ENCODE measurements at places on chromosomes 6 and 20. TPM values are rescaled to one million over a fixed set of nuclear protein-coding genes. Genes with fewer than 3 reads are reported as not detected.

DNA sequence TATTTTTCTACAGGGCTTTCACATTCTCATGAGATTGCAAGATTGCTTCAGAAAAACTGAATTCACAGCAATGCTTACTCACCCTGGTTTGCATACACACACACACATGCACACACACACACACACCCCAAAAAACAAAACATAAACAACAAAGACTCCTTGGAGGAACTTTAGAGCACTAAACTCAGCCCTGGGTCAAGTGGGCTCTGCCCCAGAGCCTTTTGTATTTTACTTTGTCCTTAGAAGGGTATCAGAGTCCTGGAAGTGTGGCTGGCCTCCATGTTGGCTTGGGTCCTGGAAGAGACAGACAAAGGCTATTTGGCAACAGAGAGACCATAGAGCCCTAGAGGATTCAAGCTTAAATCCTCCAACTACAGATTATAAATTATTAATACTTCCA lies 8.0 kb upstream of the CST9 start:
- no peak for DNase-seq

Gene UNC5CL
- 2.3 TPM for total RNA-seq

DNA sequence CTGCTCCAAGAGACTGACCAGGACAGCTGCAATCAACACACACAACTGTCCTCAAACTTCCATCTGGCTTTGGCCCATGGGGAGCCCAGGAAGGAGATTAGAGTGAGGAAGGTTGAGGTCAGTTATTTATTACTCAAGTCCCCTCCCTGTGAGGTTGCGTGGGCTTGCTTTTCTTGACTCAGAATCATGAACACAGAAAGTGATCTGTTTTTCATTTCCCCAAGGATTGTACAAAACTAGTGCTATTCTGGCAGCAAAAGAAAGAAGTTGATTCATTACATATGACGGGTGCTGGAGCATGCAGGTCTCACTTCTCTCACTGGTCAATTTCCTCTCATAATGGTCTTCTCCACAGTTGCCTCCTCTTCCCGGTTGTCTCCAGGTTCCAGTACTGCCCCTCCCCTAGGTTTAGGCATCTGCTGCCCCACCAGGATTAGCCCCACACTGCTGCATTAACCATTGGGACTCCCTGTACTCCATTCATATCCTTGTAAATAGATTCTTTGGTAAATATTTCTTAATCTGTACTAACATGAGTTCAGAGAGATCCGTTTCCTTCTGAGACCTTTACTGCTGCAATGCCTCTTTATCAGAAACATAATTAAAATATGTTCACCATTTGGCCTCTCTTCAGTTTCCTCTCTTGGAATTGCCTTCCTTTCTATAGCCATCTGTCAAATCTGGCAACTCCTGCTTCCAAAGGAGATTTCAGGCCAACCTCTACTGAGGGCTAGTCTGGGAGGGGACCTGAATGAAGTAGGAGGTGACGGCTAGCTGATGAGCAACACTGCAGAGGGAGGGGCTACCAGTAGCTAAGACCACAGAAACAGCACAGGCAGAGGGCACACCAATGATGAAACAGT lies 888.8 kb downstream of the QKI start:
- peak; percentile 86 for DNase-seq

- DNase-seq: no peak
These were observed 16.1 kb upstream of the DOK5 start for GRCh38 chr20:54459279-54459678.

DNA sequence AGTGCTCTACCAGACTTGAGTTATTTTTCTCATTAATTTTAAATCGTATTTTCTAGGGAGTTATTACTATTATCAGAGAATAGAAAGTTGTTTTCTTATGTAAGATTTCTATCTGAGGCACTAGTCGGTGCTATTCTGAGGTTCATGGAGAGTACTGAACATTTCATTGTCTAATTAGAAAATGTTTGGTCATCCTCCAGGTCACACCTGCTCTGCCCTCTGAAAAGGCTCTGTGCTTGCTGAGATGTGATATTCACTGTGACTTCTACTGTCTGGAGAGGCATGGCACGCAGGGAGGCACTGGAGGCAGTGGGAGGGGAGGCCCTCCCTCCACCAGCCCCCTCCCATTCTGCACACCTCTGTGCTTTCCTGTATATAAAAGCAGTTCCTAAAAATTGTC lies 3.0 kb downstream of the SYNDIG1 start:
- DNase-seq: no peak

GRCh38 chr6:132483779-132484679 lies 28.9 kb downstream of the STX7 start:
- DNase-seq: peak; percentile 77

Gene PRND
- not detected for total RNA-seq

DNA sequence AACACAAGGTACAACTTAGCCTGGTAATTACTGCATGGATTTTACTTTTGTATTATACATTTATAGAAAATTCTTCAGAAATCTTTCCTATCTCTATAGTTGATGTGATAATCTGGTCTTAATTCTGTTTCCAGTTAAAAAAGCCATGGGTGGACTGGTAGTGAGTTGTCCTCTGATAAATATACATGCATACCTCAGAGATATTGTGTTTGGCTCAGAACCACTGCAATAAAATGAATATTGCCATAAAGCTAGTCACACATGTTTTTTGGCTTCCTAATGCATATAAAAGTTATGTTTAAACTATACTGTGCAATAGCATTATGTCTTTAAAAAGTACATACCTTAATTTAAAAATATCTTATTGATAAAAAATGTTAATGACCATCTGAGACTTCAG lies 708.6 kb upstream of the MARCKS start:
- DNase-seq: no peak

DNA sequence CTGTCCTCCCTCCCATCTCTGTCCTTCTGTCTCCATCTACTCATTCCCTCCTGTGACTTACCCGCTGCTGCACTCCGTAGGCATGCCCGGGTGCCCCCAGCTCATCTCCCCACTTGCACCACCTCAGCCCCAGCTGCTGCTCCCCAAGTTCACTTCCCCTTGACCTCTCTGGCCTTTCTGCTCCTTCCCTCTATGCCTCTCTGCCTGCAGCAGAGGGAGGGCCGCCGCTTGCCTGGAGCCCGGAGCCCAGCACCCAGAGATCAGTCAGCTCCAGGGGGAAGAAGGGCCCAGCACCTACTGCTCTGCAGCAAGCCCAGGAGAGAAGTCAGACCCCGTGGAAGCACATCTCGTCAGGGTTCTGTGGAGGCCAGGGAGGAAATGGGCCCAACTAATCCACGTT lies 97.4 kb downstream of the LRFN2 start:
- DNase-seq: no peak

DNA sequence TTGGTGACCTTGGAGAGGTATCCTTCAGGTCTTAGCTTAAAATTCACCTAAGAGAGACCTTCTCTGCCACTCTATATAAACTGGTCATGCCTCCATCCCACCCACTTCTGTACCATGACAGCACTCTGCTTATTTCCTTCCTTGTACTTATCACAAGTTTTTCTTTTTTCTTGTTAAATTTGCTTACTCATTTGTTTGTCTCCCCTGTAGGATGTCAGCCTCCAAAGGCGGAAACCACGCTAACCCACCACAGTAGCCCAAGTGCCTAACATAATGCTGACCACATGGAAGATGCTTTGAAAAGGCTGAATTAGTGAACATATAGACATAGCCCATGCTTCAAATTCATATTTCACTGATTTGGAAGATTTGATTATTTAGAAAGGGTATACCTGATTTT lies 5.4 kb downstream of the BMP6 start:
- DNase-seq: no peak

DNA sequence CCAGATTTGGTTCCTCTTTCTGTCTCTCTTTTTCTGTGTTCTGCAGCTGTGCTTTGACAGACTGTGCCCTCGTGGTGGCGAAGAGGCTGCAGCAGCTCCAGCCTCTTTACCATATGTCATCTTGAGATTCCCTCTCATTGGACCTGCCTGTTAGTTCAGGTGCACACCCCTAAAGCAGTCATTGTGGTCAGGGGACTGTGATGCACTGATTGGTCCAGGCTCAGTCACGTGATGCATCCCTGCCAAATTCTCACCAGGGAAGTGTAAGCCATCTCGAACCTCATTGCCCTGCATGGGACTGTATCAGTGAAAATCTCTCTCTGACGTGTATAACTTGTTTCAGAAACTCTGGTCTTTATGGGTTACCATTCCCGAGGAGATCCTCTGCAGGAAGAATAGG lies 160.3 kb downstream of the EYA2 start:
- no peak for DNase-seq

DNA sequence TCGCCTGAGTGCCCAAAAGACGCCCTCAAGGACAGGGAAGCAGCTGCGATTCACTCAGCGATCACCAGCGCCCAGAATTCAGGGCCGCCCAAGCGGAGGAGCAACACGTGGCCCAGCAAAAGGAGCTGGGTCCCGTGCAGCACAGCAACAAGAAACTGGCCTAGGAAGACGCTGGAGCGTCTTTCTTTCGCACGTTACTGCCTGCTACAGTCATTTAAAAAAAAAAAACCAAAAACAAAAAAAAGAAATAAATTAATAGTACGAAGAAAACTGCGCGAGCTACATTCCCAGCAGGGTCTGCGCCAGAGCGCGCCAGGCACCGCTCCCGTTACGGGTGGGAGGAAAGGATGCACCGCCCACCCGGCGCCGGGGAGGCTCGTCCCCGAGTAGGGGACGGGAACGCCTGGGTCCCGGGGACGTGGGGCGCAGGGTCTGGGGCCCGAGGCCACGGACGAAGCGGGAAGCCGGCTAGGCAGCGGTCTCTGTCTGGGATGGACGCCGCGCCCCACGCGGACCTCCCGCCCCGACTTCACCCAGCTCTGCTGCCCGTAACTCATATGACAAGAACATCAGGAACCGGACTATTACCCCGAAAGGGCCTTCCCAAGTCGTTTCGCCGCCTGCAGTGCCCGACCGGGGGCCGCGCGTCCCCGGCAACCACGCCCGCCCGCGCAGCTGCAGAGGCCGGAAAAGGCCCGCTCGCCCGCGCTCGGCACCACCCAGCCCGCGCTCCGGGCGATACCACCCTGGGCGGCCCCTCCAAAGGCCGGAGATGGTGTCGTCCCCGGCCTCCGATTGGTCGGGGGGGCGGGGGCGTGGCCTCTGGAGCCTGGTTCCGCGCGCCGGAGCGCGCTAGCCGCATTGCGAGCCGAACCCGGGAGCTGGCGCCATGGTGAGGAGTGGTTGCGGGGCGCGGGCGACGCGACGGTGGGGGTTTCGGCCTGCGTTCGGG lies at the start of gene NOP56:
TSS of gene NOP56 (plus strand) at position 861 of the 952 bp plus-strand sequence. CDS start at position 890, 29 bp downstream.
- peak; percentile 92 for DNase-seq

DNA sequence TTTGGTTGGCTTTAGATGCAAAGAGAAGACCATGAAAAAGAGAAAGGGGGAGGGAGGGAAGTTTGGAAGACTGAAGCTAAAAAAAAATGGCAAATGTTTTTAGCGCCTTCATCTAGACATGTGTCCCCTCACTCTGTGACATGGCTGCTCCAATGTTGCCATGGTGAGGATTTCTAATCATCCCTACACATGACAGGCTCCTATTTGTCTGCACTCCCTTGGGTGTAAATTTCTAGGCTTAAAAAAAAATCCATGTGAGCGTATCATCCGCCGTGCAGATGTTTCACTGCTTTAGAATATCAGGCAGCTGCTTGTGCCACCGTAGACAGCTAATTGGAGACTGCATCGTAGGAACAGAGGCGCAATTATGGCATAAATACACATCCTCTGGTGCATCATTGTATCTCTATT lies 761.1 kb upstream of the MMS22L start:
- DNase-seq: no peak
